Right renal pelvis (tissue), 4 donors: ENCODE measurements at places on chromosomes 16 and 17.

- no peak for DNase-seq
Observed at GRCh38 chr17:65470783-65471182, 90.7 kb downstream of the AXIN2 start.

- DNase-seq: no peak
Observed at GRCh38 chr16:25010542-25010941, 4.6 kb downstream of the ARHGAP17 start.

DNA sequence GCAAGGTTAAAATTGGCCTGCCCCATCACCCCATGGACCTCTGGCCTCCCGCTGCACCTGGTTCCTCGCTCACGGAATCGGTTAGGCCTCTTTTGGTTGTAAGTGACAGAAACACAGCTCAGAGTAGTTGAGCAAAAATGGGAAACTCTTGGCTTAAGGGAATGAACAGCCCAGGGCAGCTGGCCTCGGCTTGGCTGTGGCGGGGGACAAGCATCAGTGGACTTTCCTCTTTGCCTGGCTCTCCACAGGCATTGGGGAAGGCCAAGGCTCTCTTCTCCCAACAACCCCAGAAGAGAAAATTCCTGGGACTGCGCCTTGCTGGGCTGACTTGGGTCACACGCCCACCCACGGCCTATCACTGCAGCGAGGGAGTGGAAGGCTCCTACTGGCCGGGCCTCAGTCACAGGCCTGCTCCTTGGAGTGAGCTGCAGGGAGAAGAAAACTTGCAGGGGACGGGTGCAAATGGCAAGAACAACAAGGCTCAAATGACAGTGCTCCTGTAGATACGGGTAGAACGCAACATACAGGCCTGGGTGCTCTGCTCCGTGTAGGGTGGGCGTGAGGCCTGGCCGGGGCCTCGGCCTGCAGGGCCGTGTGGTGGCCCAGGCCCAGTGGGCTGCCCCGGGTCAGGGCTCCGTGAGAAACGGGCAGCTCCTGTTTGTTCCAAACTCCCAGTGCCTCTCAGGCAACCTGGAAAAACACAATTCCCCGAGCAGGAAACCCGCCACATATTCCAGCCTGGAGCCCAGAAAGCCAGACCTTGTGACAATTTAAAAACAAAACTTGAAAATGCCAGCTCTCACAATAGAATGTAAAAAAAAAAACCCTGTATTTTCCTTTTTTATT lies 25.0 kb upstream of the ATP2A3 start:
- no peak for DNase-seq

- DNase-seq: no peak
Observed at GRCh38 chr17:28667870-28668269, 5.9 kb downstream of the SUPT6H start.

GRCh38 chr17:42833767-42834422 lies 698 bp downstream of the PSME3 start:
- DNase-seq: no peak

GRCh38 chr16:68447653-68448359 lies 502 bp downstream of the SMPD3 start:
- DNase-seq: no peak

DNA sequence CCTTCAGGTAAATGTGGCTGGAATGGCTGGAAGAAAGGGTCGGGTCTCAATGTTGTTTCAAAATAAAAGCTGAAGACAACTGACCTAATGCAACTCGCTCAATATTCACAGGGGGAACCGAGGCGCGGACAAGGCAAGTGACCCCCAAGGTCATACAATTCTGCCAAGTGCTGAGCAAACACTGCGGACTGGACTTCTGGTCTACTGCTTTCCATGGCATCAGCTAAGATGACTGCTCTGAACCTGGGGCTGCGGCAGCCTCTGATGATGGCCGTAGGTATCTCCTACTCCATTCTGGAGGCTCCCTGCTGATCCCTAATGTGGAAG lies 21.9 kb downstream of the CA4 start:
- DNase-seq: no peak

DNA sequence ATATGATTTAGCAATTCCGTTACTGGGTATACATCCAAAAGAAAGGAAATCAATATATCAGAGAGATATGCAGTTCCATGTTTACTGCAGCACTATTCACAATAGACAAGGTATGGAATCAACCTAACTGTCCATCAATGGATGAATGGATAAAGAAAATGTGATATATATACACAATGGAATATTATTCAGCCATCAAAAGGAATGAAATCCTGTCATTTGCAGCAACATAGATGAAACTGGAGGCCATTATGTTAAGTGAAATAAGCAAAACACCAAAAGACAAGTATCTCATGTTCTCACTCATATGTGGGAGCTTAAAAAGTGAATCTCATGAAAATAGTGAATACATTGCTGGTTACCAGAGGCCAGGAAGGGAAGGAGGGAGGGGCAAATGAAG lies 390.8 kb downstream of the ZFHX3 start:
- DNase-seq: no peak

- no peak for DNase-seq
Observed at GRCh38 chr16:83054283-83054682, 427.5 kb downstream of the CDH13 start.

DNA sequence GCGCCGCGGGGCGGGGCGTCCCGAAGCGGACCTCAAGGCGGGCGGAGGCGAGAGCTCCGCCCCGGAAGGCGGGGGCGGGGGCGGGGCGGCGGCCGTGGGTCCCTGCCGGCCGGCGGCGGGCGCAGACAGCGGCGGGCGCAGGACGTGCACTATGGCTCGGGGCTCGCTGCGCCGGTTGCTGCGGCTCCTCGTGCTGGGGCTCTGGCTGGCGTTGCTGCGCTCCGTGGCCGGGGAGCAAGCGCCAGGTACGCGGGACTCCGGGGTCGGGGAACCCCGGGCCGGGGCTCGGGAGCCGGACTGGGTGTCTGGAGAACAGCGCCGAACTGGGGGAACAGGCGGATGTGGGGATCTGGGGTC lies at the start of gene TNFRSF12A:
TSS of gene TNFRSF12A (plus strand) at position 122 of the 357 bp plus-strand sequence. CDS start at position 152, 30 bp downstream.
- DNase-seq: no peak

DNA sequence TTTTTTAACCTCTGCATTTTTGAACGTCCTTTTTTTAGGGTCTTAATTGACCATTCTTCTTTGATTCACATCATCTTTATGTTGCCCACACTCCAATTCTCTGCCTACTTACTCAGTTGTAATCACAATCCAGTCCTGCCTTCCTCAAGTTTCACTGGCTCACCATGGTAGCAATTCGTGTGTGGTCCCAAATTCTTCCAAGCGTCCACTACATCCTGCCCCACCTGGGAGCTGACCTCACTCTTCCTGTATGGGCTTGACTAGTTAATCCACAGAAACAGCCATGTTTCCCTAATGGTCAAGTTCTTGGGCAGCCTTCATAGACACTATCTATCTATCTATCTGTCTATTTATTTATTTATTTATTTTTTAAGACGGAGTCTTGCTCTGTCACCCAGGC lies 7.1 kb downstream of the TLCD2 start:
- DNase-seq: no peak

GRCh38 chr16:24810951-24811843 lies 34.6 kb upstream of the SLC5A11 start:
- DNase-seq: no peak

GRCh38 chr17:50618941-50619340 lies 15.7 kb upstream of the ABCC3 start:
- no peak for DNase-seq

- no peak for DNase-seq
Observed at GRCh38 chr16:3460121-3460520, 16.6 kb downstream of the NAA60 start.

DNA sequence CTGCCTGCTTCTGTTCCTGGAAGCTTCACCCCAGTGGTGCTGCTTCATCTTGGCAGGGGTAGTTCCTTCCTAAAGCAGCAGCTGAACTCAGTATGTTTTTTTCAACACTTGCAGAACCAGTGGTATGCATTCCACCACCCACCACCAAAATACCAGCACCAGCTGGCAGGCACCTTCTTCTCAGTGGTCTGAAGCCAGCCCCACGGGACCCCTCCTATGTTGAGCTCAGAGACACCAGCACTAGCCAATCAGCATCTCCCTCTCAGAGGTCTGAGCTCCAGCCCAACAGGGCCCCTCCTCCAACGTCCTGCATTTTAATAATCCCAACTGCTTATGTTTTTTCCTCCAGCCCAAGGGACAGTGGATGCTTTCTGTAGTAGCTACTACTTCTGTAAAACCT lies 299.6 kb upstream of the CCL2 start:
- DNase-seq: no peak

- no peak for DNase-seq
Observed at GRCh38 chr17:47120521-47121095, 68.5 kb downstream of the CDC27 start.

DNA sequence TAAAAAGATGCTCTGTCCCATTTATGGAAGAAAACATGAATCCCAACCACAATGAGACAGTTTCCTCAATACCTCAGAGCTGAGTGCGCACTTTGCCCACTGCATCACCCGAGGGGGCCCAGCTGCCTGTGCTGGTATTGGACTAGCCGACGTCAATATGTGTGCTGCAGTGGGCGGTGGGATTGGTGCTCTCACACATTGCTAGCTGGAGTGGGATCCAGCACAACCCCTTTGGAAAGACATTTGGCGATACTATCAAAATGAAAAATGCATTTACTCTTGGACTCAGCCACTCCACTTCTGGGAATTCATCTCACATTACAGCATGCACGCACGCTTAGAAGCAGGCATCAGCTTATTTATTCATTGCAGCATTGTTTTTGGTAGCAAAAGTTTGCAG lies 289.2 kb upstream of the FOXF1 start:
- no peak for DNase-seq

DNA sequence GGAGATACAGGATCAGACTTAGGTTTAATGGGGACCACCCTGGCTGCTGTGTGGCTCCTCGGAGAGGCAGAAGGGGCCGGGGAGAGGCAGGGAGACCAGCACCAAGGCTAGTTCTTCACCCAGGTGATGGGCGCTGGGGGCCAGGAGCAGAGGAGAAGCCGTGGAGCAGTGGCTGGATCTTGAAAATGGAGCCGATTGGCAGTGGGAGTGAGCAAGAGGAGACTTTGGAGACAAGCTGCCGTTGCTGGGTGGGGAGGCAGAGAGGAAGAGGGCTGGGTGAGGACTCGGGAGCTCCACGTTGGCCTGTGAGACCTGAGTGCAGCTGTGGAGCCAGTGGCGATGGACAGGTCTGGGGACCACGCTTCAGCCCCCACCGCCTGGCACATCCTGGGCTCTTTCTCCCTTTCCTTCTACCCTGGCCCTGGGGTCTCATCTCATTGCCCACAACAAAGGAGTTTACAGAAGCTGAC lies 9.0 kb downstream of the RAB11FIP4 start:
- no peak for DNase-seq

DNA sequence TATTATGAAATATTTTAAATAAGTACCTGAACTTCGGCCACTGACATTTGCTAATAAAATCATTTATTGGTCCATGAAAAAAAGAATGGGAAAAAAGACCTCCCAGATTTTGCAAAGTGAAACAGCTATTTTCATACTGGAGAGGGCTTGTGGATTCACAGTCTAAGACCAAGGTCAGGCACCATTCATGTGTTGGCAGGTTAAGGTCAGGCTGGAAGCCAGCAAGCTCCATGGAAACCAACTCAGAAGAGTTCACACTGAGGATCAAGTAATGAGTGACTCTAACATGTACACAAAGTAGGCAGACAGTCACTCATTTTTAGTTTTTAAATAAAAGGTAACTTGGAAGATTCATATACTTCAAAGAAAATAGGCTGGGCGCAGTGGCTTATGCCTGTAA lies 3.4 kb downstream of the DNAJA2 start:
- DNase-seq: no peak

DNA sequence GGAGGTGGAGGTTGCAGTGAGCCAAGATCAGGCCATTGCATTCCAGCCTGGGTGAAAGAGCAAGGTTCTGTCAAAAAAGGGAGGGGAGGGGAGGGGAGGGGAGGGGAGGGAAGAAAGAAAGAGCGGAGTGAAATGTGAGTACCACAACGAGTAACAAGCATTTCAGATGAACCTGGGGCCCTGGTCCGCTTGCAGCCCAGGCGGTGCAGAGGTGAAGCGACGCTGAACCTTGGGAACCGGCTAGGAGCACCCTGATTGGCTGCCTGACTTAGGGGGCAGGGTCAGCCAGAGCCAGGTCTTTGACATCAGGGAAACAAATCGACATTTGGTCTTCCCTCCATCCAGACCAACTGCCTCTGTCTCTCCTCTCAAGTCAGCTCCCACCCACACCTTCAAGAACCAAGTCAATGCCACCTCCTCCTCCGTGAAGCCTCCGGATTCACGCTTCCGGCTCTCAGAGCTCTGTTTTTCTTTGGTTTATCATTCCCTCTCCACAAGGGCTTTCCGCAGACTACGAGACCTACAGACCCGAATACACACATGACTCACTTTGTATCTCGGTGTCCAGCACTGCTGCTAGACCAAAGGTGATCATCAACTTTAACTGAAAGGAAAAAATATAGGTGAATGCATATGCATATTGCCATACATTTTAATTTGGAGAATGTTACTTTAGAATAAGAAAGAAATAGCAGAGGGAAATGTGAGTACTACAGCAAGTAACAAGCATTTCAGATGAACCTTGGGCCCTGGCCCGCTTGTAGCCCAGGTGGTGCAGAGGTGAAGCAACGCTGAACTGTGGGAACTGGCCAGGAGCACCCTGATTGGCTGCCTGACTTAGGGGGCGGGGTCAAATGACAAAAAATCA lies 19.3 kb downstream of the OR1F1 start:
- no peak for DNase-seq

GRCh38 chr17:33120103-33120502 lies 128.5 kb downstream of the SPACA3 start:
- DNase-seq: no peak

DNA sequence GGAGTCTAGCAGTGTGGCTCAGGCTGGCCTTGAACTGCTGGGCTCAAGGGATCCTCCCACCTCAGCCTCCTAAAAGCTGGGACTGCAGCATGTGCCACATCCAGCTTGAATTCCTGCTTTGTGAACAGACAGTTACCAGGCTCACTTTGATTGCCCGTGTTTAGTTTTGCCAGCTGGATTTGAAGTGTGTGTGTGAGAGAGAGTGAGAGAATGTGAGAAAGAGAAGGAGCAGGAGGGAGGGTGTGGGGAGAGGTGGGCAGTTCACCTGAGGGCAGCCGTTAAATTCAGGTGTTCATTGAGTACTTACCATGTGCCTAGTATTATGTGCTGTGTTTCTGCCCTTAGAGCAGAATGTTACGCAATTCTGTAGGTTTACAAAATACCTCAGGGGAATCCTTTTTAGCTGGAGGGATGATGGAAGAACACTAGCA lies 4.7 kb downstream of the DUSP14 start:
- no peak for DNase-seq
